Fibroblast of skin of left biceps (primary cell): ENCODE measurements at places on chromosomes 1 and 21.
A peak's percentile ranks its signal among the peaks of the same experiment; 100 is the strongest.

GRCh38 chr1:118291661-118292060 is 106.6 kb upstream of the SPAG17 start:
- DNase-seq = no peak

- peak; percentile 85 for DNase-seq
Measured at GRCh38 chr1:9289711-9290485, 2.8 kb upstream of the SPSB1 start.

GRCh38 chr1:20426923-20427322 is 59.1 kb downstream of the CAMK2N1 start:
- peak; percentile 66 for DNase-seq

DNA sequence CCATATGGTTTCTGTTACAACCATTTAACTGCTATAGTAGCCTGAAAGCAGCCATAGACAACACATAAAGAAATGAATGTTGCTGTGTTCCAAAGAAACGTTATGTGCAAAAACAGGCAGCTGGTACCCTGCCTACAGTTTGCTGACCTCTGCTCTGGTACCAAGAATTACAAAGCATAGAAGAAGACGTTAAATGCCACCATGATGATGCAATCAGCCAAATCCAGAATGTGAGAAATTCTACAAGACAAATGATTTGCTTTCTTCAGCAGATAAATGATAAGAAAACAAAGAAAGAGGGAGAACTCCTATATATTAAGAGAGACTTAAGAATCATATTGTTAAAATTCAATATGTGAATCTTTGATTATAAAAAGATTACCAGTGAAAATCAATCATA is 97.8 kb upstream of the PDE4B start:
- DNase-seq = no peak

GRCh38 chr1:151158751-151159251 is 2.4 kb downstream of the TNFAIP8L2 start:
- DNase-seq = no peak

DNA sequence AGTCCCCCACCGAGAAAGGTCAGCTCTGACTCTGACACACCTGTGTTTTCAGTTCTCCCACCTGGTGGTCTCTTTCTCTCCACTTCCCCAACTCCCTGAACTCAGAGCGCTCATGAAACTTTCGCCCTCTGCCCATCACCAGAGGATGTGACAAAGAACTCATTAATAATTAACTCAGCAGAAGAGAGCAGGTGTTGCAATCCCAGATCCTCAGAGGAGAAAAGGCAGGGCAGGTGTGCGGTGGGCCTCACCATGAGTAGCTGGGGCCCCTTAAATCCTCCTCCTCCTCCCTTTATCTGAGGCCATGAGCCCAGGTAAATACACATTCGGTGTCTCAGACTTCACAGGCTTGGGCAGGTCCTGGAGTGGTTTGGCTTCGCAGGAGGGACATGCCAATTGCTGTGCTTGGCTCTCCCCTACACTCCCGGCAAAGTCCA is 1.7 kb upstream of the LAMB3 start:
- no peak for DNase-seq

DNA sequence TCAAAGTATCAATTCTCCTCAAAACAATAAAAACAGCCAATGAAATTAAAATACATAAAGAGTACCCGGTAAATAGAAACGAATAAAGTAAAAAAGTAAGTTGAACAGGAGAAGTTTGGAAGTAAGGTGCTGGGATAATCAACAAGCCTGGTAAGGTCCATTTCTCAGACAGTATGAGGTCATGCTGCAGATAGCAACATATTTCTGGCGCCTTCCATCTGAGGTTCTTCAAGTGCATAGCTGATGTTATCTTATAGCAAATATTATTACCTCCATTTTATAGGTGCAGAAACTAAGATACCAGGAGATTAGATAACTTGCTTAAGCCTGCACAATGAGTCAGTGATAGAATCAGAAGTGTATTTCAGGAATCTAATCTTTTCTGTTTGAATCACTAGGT is 23.7 kb upstream of the CEP350 start:
- no peak for DNase-seq

- no peak for DNase-seq
Measured at GRCh38 chr1:6460301-6461050, 5.5 kb downstream of the TNFRSF25 start.

- DNase-seq = no peak
Measured at GRCh38 chr1:171999756-172000155, 158.5 kb downstream of the DNM3 start.

DNA sequence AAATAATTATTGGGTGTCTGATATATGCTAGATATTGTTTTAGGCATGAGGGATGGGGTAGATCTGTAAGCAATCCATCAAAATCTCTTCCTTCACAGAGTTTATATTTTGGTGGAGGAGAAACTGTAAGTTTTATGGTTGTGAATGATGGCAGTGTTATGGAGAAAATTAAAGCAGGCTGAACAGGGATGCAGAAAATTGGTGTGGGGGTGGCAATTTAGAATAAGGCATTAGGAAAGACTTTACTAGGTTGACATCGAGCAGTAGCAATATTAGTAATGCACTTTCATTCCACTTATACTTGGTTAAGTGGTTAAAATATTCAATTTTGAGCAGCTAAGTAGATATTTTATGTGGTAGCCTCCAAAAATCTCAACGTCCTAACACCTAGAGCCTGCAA is 261.1 kb upstream of the SNX7 start:
- no peak for DNase-seq

DNA sequence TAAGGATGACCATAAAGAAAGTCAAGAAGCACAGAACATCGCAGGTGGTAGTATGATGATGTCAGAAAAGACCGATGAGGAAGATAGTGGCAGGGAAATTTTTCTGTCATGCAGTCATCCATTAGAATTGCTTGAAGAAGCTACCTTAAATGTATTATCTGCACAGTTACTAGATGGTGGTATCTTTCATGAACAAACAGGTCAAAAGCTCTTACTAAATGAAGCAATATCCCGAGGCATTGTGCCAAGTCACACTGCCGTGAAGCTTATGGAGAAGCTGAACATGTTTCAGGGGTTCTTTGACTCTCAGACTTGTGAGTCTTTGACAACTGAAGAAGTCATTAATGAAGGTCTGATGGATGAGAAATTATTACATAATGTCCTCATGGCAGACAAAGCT is 128.8 kb downstream of the MACF1 start:
- no peak for DNase-seq

DNA sequence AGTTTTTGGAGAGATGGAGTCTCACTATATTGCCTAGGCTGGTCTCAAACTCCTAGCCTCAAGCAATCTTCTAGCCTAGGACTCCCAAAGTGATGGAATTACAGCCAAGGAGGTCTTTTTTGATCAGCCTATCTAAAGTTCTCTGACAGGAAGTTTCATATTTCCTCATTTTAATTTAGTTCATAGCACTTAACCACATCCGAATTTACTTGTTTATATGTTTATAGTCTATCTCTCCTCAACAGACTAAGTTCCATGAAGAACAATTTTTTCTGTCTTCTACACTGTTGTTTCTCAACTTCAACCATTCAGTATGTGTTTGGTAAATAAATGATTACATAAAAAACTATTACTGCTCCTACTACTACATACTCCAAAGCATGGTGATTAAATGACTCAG is 47.9 kb downstream of the GON4L start:
- DNase-seq = no peak

DNA sequence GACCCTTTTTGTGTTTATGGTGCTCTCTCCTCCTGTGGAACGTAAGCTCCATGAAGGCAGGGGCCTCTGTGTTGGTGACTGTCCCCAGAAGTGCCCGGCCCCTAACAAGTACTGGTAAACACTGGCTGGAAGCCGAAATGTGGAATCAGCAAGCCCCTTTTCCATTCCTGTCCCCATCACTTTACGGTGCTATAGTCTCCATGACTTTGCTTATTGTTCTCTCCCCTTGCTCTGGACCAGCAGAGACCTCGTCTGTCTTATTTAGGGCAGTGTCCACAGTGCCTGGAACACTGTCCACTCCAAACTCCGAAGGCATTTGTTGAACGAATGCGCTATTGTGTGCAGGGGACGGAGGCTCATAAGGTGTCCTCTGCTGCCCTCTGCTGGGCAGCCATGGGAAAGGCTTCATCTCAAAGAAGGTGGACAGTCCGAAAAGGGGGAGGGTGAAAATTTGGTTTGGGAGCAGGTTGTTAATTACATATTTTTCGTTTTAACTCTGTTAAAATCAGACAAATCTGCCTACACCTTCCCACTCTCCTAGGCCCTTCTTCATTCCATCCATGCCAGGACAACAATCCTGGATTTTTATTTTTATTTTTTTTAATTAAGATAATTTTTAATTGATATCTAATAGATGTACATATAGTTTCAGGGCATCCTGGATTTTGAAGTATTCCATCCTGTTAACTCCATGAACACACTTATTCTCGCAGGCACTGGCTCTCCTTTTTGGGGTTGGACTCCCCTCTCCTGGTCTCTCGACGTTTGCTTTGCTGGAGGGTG is 115.6 kb downstream of the PGBD5 start:
- peak; percentile 19 for DNase-seq

DNA sequence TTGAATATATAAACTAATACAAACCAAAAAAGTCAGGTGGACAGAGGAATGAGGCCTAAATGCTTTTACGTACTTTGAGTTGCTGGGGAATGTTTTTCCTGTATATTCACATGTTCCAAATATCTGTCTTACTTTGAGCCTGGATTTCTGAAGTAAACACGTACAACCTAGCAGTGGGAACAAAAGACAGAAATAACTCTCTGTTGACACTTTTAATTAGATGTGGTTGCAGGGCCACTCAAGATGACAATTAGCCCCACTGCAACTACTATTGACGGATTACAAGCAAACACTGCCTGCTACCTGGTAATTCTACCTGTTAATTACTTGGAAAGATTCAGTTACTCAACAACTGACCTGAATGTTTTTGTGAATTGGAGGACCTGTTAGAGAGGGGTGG is 196.9 kb downstream of the TTLL7 start:
- DNase-seq = no peak

DNA sequence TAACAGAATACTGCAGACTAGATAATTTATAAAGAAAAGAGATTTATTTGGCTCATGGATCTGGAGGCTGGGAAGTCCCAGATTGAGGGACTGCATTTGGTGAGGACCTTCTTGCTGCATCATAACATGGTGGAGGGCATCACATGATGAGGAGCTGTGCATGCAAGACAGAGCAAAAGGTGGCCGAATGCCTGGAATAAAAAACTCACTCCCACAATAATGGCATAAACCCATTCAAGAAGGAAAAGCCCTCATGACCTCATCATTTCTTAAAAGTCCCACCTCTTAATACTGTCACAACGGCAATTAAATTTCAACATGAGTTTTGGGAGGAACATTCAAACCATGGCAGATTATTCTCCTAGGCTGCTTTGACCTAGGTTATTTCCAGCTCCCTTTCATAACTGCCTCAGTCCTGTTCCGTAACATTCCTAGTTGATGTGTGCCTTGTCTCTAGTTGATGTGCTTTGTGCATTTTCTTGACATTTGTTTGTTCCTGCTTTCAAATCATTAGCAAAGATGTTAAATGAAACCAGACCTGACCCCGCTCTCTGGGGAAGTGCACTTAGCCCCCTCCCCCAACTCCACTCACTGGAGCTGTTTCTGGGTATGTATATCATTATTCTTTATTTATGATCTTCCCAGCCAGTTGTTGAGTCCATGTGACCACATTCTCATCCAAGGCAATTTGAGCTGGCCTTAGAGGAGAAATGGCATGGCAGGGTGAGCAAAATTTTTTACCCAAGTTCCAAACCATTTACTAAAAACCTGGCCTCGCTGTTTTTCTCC is 148.5 kb downstream of the GDAP2 start:
- peak; percentile 62 for DNase-seq
